ENCODE measurements at places on chromosomes 7 and 10.

DNA sequence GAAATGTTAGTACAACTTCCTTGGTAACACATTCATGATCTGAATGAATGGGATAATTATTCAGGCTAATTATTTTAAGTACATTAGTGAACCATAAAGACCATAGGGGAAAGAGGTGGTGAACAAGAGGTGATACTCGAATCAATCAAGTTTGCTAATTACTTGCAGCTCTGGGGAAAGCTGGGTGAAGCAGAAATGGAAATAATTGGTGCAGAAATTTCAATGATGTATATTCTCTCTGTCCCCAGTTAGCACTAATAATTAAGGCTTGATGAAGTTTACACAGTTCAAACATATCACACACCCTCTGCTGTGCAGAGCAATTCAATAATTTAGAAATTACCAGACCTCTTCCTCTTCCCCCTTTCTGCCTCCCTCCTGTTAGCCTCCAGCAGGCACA is 49.4 kb upstream of the OPALIN start:
- DNase-seq, result no peak

GRCh38 chr7:142608630-142609428 is 140.4 kb upstream of the PRSS1 start:
- no peak for DNase-seq

- no peak for DNase-seq
Observed at GRCh38 chr7:80804589-80804988, 114.3 kb downstream of the SEMA3C start.

GRCh38 chr7:2190531-2190930 is 42.2 kb downstream of the MAD1L1 start:
- no peak for DNase-seq

GRCh38 chr7:79406371-79406770 is 47.1 kb downstream of the MAGI2 start:
- DNase-seq, result no peak

- no peak for DNase-seq
Observed at GRCh38 chr10:18294633-18295032, 154.4 kb downstream of the CACNB2 start.
